ENCODE measurements at places on chromosomes 4 and X.

DNA sequence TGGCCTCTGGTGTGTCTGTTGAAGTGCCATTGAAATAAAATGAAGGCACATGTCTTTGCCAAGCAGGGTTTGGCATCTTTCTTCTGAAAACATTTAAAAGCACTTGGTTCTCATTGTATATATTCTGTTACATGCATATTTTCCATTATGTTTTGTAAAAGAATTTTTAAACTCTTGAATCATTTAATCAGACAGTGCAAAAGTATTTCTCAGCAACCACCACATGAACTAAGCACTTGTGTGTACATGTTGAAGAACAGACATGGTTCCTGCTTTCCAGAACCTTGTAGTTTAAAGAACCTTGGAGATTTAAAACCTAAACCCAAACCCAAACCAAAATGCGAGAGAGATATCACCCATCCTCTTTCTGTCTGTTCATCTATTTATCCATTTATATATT lies 220.3 kb upstream of the GIMD1 start:
- no peak for DNase-seq

- no peak for DNase-seq
Observed at GRCh38 chrX:126165721-126166461, at the start of gene DCAF12L2. TSS of gene DCAF12L2 (minus strand) at chrX:126166289. CDS start at chrX:126165924, 365 bp downstream.

DNA sequence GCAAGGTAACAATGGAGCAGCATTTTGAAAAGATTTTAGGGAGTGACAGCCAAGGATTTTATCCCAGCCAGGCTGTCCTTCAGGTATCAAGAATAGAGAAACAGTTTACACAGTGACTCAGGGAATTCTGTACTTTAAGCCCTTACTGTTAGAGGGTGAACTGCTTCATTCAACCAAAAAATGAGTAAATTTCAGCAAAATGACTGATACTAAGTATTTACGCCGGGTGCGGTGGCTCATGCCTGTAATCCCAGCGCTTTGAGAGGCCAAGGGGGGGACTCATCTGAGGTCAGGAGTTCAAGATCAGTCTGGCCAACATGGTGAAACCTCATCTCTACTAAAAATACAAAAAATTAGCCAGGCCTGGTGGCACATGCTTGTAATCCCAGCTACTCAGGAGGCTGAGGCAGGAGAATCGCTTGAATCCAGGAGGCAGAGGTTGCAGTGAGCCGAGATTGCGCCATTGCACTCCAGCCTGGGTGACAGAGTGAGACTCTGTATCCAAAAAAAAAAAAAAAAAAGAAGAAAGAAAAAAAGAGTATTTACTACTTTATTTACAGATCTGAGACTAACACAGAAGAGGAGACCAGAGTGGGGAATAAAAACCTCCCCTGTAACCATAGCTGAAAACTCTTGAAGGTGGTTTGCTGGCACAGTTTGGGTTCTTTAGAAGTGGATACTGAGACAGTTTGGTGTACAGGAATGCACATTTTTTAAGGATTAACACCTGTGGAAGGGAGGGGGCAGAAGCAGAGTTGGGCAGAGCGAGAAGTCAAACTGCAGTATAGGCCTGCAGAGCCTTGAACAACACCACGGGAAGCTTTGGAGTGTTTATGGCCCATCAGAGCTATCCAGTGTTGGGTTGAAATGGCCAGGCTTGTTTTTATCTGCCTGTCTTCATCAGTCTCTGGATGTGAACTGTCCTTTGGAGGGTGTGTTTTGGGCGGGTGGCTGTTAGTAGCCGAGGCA lies 40.5 kb downstream of the TMEM131L start:
- no peak for DNase-seq

GRCh38 chrX:701673-702072 lies 71.1 kb downstream of the SHOX start:
- DNase-seq: no peak

GRCh38 chr4:113436360-113436759 lies 325.2 kb downstream of the CAMK2D start:
- DNase-seq: no peak

DNA sequence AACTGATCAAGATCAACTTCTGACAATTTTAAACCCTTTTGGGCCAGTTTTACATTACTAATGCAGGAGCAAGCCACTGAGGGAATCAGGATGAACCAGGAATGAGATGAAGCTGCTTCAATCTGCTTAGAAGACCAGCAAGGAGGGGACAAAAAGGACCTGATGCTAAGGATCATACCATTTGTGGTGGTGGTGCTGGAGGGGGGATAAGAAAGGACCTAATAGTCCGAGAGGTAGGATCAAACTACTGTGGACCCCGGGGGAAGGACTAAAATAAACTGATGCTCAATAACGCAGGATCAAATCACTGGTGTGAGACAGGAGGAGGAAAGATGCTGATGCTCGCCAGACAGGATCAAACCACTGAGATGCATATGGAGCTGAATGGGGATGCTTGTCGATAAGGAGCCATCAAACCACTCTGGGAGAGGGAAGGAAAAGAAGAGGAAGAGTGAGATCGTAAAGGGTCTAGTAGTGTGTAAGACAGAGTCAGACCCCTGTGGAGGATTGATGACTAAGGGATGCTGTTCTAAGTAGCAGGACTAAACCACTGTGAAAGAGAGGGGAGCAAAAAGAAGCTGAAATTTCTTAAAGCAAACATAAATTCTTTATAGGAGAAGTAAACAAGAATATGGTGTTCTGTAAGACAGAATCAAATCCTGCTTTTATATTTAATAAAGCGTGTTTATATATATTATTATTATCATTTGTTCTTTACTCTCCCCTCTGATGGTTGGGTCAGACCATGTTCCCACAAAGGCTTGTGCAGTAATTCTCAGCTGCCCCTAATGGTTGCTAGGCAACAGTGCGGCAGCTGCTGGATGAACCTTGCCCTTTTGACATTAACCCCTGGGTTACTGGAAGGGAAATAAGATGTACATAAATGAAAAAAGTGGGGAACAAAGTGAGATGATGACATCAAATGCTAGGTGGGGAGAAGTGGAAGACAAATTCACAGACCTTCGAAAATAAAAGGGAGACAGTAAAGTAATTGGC lies 432.5 kb upstream of the FGF16 start:
- no peak for DNase-seq

DNA sequence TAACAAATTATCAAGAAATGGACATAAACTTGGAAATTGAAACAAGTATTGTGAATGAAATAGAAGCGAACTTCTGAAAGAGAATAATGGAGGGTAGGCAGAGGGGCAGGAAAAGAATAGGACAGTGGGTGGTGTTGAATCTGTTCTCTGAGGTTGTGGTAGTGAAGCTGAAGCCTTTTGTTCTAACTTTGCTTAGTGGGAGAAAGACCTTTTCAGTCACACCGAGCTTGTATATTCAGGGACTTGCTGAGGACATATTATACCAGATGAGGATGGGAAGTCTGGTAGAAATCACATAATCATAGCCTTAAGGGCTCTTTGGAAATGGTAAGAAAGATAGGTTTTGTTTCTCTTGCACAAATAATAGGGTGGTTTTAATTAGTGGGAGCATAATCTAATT lies 115.4 kb upstream of the NDST4 start:
- no peak for DNase-seq

GRCh38 chrX:47172971-47173792 lies 20.4 kb upstream of the UBA1 start:
- DNase-seq: no peak

- DNase-seq: no peak
Observed at GRCh38 chrX:13188731-13189309, 131.0 kb downstream of the ATXN3L start.

- DNase-seq: no peak
Observed at GRCh38 chr4:141858437-141858836, 222.1 kb downstream of the IL15 start.

- DNase-seq: no peak
Observed at GRCh38 chrX:150227873-150228410, 135.2 kb upstream of the MAMLD1 start.

GRCh38 chr4:157128395-157128794 lies 52.4 kb downstream of the GLRB start:
- DNase-seq: no peak

GRCh38 chr4:150354214-150354796 lies 227.6 kb upstream of the MAB21L2 start:
- DNase-seq: no peak

DNA sequence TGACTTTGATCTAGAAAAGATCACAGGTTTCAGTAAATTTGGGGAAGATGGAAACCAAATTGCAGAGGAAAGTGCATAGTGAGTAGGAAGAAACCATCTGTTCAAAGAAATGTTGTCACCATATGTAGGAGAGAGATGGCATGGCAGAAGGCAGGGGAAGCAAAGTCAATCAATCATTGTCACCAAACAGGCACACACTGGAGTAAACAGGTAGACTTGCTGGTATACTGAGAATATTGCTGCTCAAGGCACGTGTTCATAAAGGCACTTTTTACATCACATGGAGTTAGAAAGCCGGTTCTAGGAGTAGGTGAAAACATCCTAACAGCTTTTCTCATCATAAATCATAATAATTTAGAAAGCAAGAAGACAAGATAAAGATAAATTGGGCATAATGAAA lies 550.5 kb upstream of the FAT1 start:
- DNase-seq: no peak

DNA sequence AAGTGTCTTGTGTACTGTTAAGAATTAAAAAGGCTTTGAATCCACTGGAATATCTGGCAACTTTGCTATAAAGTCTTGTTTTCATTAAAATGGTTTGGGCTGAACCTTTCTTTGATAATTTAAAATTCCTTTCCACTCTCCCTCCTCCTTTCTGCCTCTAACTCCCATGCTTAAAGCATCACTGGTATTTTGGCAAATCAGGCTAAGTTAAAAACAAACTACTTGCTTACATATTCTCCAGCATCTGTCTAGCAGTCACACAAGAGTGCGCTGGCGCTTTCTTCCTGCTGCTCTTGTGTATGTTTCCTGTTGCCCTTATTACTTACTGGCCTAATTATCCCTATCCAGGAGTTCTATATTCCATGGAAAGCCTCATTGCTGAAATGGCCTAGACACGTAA lies 136.6 kb downstream of the VEGFC start:
- no peak for DNase-seq

DNA sequence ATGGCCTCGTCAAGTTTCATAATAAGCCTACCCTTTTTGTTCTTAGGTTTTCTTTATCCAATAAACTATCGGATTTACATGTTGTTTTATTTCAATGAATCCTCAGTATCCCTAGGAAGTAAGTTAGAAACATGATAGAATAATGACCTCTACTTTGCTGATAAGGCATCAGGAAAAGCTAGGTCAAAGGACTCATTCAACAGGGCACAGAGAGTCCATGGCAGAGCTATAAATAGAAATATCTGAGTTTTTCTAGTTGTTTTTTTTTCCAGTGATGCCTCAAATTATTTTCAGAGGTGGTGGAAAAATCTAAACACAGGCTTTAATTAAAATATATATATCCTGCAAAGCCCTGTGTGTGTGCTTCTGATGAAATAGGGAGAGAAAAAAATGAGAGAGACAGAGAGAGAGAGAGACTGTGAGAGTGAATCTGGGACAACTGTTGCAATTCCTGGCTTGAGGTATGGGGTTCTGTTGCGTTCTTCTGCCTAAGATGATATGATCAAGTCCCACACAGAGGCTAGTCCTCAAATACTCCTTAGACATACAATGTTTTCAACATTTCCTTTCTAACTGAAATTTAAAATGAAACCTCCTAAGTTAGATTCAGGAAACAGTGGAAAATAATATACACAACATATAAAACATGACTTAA lies 139.9 kb downstream of the HDX start:
- no peak for DNase-seq

- DNase-seq: no peak
Observed at GRCh38 chrX:84709987-84710386, 207.7 kb upstream of the HDX start.
